Immature natural killer cell (primary cell): ENCODE measurements at places on chromosomes 16 and 17.

- DNase-seq, result no peak
These were observed 217.8 kb upstream of the SOX9 start for GRCh38 chr17:71902894-71903506.

DNA sequence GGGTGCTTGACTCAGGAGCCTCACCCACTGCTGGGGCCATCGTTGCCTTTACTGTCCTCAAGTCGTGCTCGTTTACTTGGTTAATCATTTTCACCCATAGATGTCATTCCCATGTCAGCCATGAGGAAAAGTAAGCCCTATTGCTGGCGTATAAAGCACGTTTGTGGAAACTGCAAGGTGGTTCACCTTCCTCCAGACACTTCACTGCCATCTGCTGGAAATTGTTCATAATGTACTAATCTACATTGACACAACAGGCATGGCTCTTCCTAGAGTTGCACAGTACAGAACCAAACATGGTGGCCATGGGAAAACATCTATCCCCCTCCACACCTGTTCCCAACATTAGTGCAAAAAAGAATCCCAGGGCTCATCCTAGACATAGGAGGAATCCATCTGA, 116.6 kb downstream of the ZNF18 start:
- no peak for DNase-seq

GRCh38 chr17:55605705-55606487, 94.6 kb upstream of the SMIM36 start:
- DNase-seq, result no peak

GRCh38 chr17:50672831-50673551, 34.7 kb downstream of the ANKRD40 start:
- DNase-seq, result no peak

DNA sequence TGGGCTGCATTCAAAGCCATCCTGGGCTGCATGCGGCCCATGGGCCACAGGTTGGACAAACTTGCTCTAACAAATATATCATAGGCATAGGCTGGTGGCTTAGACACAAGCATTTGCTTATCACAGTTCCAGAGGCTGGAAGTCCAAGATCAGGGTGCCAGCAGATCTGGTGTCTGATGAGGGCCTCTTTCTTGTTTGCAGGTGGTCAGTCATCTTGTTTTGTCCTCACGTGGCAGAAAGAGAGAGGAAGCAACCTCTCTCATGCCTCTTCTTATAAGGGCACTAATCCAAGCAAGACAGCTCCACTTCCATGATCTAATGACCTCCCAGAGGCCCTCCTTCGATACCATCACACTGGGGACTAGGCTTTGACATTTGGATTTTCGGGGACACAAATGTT, 238.7 kb upstream of the TNRC6C start:
- DNase-seq, result no peak

DNA sequence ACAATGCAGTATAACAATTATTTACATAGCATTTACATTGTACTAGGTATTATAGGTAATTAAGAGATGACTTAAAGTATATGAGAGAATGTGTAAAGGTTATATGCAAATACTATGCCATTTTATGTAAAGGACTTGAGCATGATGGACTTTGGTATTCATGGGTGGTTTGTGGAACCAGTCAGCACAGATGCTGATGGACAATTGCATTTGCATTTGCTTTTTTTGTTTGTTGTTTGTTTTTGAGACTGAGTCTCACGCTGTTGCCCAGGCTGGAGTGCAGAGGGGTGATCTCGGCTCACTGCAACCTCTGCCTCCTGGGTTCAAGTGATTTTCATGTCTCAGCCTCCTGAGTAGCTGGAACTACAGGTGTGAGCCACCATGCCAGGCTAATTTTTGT, 36.0 kb downstream of the BCAS3 start:
- DNase-seq, result no peak

- no peak for DNase-seq
These were observed 61.3 kb downstream of the CDRT4 start for GRCh38 chr17:15406081-15406480.

GRCh38 chr17:48541577-48542113, 3.3 kb downstream of the HOXB2 start:
- peak; percentile 47 for DNase-seq

GRCh38 chr17:62601471-62601870, 26.0 kb upstream of the MRC2 start:
- no peak for DNase-seq

DNA sequence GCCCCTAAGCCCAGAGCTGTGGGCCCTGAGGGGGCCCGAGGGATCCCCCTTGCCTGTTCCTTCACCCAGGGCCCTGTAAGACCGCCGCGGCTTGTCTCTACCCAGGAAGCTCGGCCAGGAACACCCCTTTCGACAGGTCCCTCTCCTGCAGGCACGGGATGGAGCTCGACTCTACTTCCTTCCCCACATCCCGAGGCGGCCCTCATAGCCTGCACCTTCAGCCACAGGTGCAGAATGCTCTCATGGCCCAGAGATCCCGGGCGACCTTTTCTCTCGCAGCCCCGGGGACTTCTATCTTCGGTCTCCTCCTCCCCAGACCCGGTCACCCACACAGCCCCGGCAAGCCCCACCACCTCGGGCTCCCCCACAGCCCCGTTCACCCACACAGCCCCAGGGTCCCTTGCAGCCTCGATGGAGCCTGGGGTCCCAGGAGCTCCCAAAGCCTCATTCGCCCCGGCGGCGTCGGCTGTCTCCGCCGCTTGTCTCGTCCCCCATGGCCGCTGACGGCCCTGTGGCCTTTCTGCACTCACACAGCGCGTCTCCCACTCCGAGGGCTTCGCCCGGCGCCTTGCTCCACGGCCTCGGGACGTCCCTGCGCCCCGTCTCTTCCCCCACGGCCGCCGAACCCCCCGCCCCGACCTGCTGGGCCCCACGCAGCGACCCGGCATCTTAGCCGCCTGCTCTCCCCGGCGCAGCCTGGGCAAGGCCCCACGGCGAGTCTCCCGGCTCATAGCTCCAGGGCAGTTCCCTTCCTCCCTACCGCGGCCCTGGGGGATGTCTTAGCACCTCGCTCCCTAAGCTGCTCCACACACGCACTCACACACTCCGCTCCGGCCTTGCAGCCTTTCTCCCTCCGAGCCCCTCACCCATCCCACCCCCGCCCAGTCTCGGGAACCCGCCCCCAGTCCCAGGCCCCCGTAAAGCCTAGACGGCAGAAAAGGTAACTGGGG, 650 bp downstream of the KIAA0753 start:
- peak; percentile 8 for DNase-seq

- no peak for DNase-seq
These were observed 62.5 kb downstream of the WDR59 start for GRCh38 chr16:74922150-74923138.

DNA sequence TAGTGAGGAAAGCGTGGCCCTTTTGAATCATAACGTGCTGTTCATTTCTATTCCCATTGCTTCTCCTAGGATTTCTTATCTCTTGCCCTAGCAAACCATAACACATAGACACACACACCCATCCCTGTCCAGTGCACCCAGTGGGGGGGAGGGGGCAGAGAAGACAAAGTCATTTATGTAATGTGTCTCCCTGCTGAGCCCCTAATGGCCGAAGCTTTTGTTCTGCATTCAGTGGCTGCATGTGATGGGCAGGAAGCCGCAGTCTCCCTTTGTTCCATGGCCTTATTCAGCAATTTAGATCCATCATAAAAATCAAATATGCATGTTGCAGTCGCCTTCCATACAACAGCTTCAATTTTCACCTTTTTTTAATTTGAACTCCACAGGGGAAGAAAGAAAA, 325.4 kb downstream of the ZFHX3 start:
- no peak for DNase-seq

- DNase-seq, result no peak
These were observed 5.4 kb upstream of the G6PC1 start for GRCh38 chr17:42895185-42895555.

DNA sequence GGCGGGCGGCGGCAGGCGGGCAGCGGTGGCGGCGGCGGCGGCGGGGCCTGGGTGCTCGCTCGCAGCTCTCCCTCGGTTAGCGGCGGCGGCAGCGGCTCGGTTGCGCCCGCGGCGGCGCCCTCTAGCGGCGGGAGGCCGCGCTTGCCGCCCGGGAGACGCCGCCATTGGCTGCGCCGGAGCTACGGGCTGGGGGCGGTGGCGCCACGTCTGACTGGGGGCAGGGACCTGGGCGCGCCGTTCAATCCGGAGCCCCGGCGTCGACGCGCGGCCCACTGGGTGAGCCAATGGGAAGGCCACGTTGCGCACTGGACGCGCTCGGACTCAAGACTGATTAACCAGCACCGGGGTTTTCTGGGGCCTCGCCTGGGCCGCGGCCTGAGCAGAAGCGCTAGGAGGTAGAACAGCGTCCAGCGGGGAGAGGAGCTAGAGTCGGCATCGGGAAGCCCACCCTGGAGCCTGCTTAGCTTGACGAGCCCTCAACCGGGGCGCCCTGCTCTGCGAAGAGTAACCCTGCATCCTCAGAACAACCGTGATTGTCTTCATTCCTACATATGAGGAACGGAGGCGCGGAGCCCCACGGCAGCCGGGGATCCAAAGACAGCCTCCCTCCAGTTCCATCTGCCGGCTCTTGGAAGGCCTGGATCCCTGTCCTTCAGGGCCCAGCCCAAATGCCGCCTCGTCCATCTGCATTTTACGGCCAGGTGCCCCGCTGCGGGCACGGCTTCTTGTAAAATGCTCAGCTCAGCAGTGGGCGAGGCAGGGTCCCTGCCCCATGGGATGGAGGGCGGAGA, at the start of gene ZC3H7A:
Gene ZC3H7A (minus strand): TSS at position 93 of the 791 bp plus-strand sequence. CDS start 14,904 bp downstream, outside the sequence.
- DNase-seq, result peak; percentile 95

DNA sequence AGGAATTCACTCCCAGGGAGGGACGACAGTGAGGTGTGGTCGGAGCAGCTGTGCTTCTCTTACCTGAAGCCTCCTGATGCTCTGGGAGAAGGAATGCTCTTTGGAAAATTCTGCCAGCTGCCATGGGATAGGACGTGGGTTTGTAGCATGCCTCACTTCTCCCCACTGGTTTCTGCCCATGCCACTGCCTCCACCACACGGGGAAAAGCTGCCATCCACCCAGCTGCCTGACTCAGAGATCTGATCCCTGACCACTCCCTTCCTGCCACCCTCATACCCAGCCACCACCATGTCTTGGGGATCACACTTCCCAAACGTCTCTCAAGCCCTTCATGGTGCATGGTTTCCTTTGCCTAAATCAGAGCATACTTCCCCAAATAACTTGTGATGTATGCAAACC, 80.0 kb downstream of the CPPED1 start:
- no peak for DNase-seq

DNA sequence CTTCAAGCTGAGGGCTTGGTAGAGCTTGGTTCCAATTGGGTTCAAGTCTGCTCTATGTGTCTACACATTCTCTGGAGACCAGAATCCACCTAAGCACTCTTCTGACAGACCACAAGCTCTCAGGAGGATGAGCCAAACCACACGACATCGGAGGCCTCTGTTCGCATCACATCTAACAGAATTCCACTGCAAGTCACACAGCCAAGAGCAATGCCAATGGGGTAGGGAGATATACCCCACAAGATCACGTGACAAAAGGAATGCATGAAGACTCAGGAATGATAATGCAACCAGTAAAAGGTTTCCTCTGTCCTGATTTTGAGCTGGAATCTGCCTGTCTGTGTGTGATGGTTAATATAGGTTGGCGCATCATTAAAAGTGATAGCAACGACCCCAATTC, 46.6 kb upstream of the RPL38 start:
- no peak for DNase-seq

- peak; percentile 92 for DNase-seq
These were observed 42.5 kb upstream of the AMZ2 start for GRCh38 chr17:68205251-68205807.

- DNase-seq, result no peak
These were observed 42.0 kb downstream of the COTL1 start for GRCh38 chr16:84575914-84576313.

GRCh38 chr17:41413353-41413957, 10.9 kb downstream of the KRT37 start:
- no peak for DNase-seq

- DNase-seq, result no peak
These were observed 3.1 kb downstream of the ERI2 start for GRCh38 chr16:20803192-20803560.

GRCh38 chr17:28119046-28119445, 76.6 kb downstream of the NLK start:
- no peak for DNase-seq

GRCh38 chr16:13554005-13554404, 365.9 kb upstream of the ERCC4 start:
- no peak for DNase-seq

GRCh38 chr17:41919840-41920579, 1.3 kb upstream of the ACLY start:
- no peak for DNase-seq

GRCh38 chr17:28125526-28126378, 83.3 kb downstream of the NLK start:
- no peak for DNase-seq

- DNase-seq, result no peak
These were observed 120.8 kb downstream of the MSI2 start for GRCh38 chr17:57377094-57377493.

- DNase-seq, result no peak
These were observed 117.8 kb downstream of the SLC39A11 start for GRCh38 chr17:72974605-72975232.
